HFFc6 (cell line): ENCODE measurements at places on chromosomes 12 and 14. TPM values are rescaled to one million over a fixed set of nuclear protein-coding genes. Genes with fewer than 3 reads are reported as not detected.

- H3K27ac ChIP-seq = no peak overlapping the region
- no peak overlapping the region for H3K4me3 ChIP-seq
- H3K4me1 ChIP-seq = no peaks in the 10 kb centered on the region
- DNase-seq = no peak
These were observed 5.0 kb upstream of the MGAT4C start for GRCh38 chr12:86261142-86261541.

- no peak for DNase-seq
- no peak overlapping the region for H3K27ac ChIP-seq
- H3K27me3 ChIP-seq = peaks cover 2% of the 10 kb centered on the region
- no peaks in the 10 kb centered on the region for H3K4me1 ChIP-seq
These were observed 10.9 kb upstream of the SERPINA9 start for GRCh38 chr14:94486883-94487282.

- H3K27me3 ChIP-seq = peaks cover 15% of the 10 kb centered on the region
- peaks cover 8% of the 10 kb centered on the region for H3K4me1 ChIP-seq
- DNase-seq = peak; percentile 57
- H3K4me3 ChIP-seq = no peak overlapping the region
These were observed 40.5 kb downstream of the SLC2A14 start for GRCh38 chr12:7832059-7832696.

- peak overlapping the region; percentile 42 for H3K4me3 ChIP-seq
- 0 out of 2 replicates have a peak, but pooled peaks cover 4% of the 10 kb centered on the region for H3K36me3 ChIP-seq
- peaks cover 3% of the 10 kb centered on the region; the same call in 1 of the 2 replicates for H3K27me3 ChIP-seq
- peaks cover 74% of the 10 kb centered on the region for H3K4me1 ChIP-seq
- peak overlapping the region; percentile 22 for H3K27ac ChIP-seq
These were observed 39.6 kb downstream of the SUSD6 start for GRCh38 chr14:69650948-69651369.

- no peaks in the 10 kb centered on the region for H3K27me3 ChIP-seq
- H3K4me3 ChIP-seq = no peak overlapping the region
- DNase-seq = peak; percentile 71
- peaks cover 19% of the 10 kb centered on the region for H3K4me1 ChIP-seq
- no peak overlapping the region for H3K27ac ChIP-seq
These were observed 38.4 kb upstream of the CPM start for GRCh38 chr12:68971404-68971803.

- DNase-seq = peak; percentile 45
- peak overlapping the region; percentile 67 for H3K27ac ChIP-seq
- no peak overlapping the region for H3K4me3 ChIP-seq
These were observed 6.0 kb downstream of the LTB4R start for GRCh38 chr14:24317141-24317928.

- no peak for DNase-seq
- no peaks in the 10 kb centered on the region for H3K4me1 ChIP-seq
- H3K4me3 ChIP-seq = no peak overlapping the region
- no peaks in the 10 kb centered on the region for H3K27me3 ChIP-seq
- no peak overlapping the region for H3K27ac ChIP-seq
- peaks cover 5% of the 10 kb centered on the region; the same call in 1 of the 2 replicates for H3K36me3 ChIP-seq
These were observed 369.1 kb upstream of the NOVA1 start for GRCh38 chr14:26966908-26967307.

DNA sequence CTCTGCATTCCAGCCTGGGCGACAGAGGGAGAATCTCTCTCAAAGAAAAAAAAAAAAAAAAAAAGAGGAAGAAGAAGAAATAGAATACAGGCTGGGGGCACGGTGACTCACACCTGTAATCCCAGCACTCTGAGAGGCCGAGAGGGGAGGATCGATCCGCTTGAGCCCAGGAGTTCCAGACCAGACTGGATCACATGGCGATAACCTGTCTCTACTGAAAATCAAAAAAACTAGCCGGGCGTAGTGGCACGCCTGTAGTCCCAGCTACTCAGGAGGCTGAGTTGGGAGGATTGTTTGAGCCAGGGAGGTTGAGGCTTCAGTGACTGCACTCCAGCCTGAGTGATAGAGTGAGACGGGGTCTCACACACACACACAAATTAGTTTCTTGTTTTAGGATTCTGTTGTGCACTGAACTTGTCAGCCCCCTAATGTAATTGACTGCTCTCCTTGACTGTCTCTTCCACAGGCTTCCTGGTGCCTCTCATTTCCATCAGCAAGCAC is 963 bp upstream of the TINF2 start:
- H3K4me1 ChIP-seq = peaks cover 58% of the 10 kb centered on the region
- peak overlapping the region; percentile 95 for H3K4me3 ChIP-seq
- peak overlapping the region; percentile 100 for H3K27ac ChIP-seq
- peaks cover 25% of the 10 kb centered on the region for H3K36me3 ChIP-seq
- no peak for DNase-seq

- peak overlapping the region; percentile 70 for H3K27ac ChIP-seq
- no peaks in the 10 kb centered on the region for H3K36me3 ChIP-seq
- peaks cover 37% of the 10 kb centered on the region for H3K4me1 ChIP-seq
- peak; percentile 27 for DNase-seq
- no peak overlapping the region for H3K4me3 ChIP-seq
These were observed 51.0 kb upstream of the SRSF5 start for GRCh38 chr14:69715725-69716477.

- no peak for DNase-seq
- no peak overlapping the region for H3K4me3 ChIP-seq
- H3K36me3 ChIP-seq = no peaks in the 10 kb centered on the region
- peaks cover 12% of the 10 kb centered on the region for H3K27me3 ChIP-seq
- no peaks in the 10 kb centered on the region for H3K4me1 ChIP-seq
- H3K27ac ChIP-seq = no peak overlapping the region
These were observed 86.3 kb upstream of the AMN1 start for GRCh38 chr12:31815096-31815495.

DNA sequence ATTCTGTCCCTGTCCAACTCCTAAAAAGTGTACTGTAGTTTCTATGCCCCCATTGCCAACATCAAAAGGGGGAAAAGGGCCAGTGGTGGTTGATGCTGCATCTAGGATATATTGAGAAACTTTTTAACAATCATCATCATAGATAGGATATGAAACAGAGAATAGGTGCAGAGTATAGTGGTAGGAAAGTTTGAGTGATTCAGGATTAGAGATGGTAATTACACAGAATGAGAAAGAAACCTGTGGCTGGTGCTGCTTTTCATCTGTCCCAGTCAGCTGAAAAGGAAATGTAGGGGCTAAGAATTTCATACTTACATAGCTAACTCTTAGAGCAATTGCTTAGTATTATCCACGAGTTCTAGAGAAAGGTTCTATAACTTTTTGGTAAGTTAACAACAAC is 67.6 kb downstream of the GTF2A1 start:
- no peak overlapping the region for H3K4me3 ChIP-seq
- H3K36me3 ChIP-seq = no peaks in the 10 kb centered on the region
- no peak for DNase-seq

GRCh38 chr14:105021656-105022275 is 883 bp upstream of the CDCA4 start:
- H3K36me3 ChIP-seq = peaks cover 27% of the 10 kb centered on the region
- no peak for DNase-seq
- peak overlapping the region; percentile 93 for H3K27ac ChIP-seq
- H3K4me3 ChIP-seq = peak overlapping the region; percentile 94
- peaks cover 77% of the 10 kb centered on the region for H3K4me1 ChIP-seq

DNA sequence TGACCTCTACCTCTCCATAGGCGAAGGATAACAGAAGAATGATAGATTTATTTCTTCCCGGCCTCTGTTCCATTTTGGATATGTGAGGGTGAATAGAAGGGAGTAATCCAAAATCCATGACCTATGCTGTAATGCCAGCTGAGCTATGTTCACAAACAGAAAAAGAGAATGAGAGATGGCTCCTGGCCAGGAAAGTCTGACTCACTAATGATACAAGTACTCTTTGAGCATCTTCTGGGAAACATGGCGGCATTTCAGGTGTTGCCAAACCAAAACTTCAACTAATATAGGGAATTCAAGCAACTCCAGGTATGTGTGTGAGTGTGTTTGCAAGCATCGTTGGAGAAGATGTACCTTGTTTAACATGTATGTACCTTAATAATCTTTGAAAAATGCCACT is 55.1 kb downstream of the MED13L start:
- peak; percentile 71 for DNase-seq
- no peak overlapping the region for H3K4me3 ChIP-seq
- peak overlapping the region; percentile 37 for H3K27ac ChIP-seq
- peaks cover 23% of the 10 kb centered on the region for H3K4me1 ChIP-seq
- no peaks in the 10 kb centered on the region for H3K27me3 ChIP-seq

- no peaks in the 10 kb centered on the region for H3K36me3 ChIP-seq
- DNase-seq = peak; percentile 15
- peaks cover 22% of the 10 kb centered on the region for H3K27me3 ChIP-seq
- no peak overlapping the region for H3K27ac ChIP-seq
- H3K4me1 ChIP-seq = peaks cover 13% of the 10 kb centered on the region
These were observed 88.1 kb upstream of the ETV6 start for GRCh38 chr12:11561411-11561810.

DNA sequence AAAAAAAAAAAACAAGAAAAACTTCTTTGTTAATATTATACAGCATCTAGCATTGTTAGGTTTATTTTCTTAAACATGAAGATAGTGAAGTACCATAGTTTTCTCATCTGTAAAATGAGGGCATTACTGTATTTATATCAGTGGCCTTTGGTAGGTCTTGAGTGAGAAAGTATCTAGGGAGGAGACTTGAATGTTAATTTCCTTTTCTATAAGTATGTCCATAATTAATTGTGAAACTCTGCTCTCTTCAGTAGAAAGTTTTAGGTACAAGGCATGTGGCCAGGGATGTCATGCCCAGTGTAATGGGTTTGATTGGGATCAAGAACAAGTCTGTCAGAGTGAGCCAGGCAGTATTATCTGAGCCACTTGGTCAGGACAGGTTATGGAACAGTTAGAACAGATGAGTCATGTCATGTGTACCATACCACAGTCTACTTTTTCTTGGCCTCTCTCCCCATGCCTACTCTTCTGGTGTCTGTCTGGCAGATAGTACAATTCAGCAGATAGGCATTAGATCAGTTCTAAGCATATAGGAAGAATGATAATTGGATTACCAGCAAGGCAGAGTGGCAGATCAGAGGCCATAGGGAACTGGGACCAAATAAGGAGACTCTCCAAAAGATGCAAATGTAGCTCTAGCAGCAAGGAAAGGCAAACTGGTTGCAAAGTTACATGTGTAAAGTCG is 30.4 kb downstream of the FBXO34 start:
- H3K4me1 ChIP-seq = peaks cover 19% of the 10 kb centered on the region
- H3K36me3 ChIP-seq = peaks cover 15% of the 10 kb centered on the region
- peak overlapping the region; percentile 43 for H3K27ac ChIP-seq
- peaks cover 4% of the 10 kb centered on the region; the same call in 1 of the 2 replicates for H3K27me3 ChIP-seq

DNA sequence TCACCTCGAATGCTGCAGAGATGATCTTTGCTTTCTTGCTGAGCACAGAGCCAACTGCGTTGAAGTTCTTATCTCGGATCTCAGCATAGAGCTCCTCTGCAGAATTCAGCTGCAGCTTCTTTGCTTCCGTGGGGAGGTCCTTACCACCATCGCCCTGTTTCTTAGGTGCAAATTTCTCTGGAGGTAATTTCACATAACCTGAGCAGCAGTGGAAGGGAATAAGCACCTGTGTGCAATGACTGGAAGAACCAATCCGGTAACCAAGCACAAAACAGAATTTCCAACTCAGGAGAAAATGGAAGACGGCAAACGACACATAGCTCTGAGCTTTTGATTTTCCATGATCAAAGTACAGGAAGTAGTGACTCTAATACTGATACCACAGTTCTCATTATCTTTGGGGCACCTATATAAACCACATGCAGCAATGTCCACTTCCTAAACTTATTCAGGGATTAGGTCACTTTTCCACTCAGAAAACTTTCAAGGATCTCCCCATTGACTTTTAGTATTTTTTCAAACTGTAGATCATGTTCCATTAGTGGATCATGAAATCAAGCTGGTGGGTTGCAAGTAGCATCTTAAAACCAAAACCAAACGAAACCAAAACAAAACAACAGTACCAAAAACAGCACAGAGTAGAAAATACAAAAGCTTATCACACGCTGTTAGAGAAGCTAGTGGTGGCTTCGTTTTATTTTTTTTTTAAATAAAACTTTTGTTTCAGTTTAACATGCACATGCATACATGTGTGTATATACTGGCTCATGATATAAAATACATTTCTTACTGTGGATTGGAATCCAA is 18.9 kb upstream of the DIABLO start:
- 0 out of 2 replicates have a peak, but pooled peaks cover 2% of the 10 kb centered on the region for H3K27me3 ChIP-seq
- no peak for DNase-seq
- H3K4me3 ChIP-seq = no peak overlapping the region
- H3K36me3 ChIP-seq = peaks cover 20% of the 10 kb centered on the region

PCNX4 gene
- 49.0 and 64.2 TPM in 2 replicates for total RNA-seq

KRT77 gene
- total RNA-seq = not detected in 2 replicates

TARBP2 gene
- total RNA-seq = 41.6 to 43.1 TPM (median 41.7 TPM) in 3 replicates

KRT72 gene
- total RNA-seq = not detected in 2 replicates

RNASE2 gene
- total RNA-seq = not detected in 3 replicates

IFT43 gene
- 26.9 to 37.5 TPM (median 29.0 TPM) in 3 replicates for total RNA-seq
